ENCODE measurements at places on chromosomes 12 and 14. TPM values are rescaled to one million over a fixed set of nuclear protein-coding genes. Genes with fewer than 3 reads are reported as not detected.

DNA sequence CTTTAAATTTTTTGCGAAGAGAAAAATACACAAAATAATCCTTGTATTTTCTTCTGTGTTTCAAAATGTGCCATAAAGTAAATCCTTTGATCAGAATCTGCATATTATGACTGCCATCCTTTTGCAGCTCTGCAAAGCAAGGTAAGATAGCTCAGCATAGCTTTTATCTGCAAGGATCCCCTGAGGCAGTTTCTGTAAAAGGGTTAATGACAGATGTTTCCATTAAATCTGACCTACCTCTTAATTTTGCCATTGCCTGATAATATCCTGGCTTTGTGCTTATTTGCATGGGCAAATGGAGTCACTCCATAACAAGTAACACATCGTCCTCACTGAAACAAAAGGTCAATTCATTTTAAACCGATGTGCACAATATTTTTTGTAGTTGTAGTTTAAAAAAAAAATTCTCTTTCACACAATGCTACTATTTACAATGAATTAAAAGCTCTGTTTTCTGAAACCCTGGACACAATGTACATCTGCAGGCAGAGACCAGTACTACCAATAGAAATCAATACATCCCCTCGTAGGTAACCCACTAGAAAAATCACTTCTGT lies 108.5 kb upstream of the SOX5 start:
- no peak overlapping the region for H3K27ac ChIP-seq
- DNase-seq, result no peak
- H3K4me3 ChIP-seq, result no peak overlapping the region

- DNase-seq, result no peak
- H3K4me3 ChIP-seq, result no peak overlapping the region
- H3K27me3 ChIP-seq, result peaks cover 2% of the 10 kb centered on the region
- peaks cover 2% of the 10 kb centered on the region for H3K36me3 ChIP-seq
- H3K27ac ChIP-seq, result no peak overlapping the region
Observed at GRCh38 chr12:28159688-28160087, 30.6 kb upstream of the CCDC91 start.

GRCh38 chr12:65827827-65828231 lies 3.5 kb downstream of the HMGA2 start:
- DNase-seq, result no peak
- H3K4me3 ChIP-seq, result no peak overlapping the region
- H3K36me3 ChIP-seq, result no peaks in the 10 kb centered on the region

GRCh38 chr14:104891121-104891551 lies 26.1 kb downstream of the CEP170B start:
- no peak for DNase-seq
- no peaks in the 10 kb centered on the region for H3K4me1 ChIP-seq
- H3K27me3 ChIP-seq, result no peaks in the 10 kb centered on the region
- H3K4me3 ChIP-seq, result no peak overlapping the region
- H3K36me3 ChIP-seq, result no peaks in the 10 kb centered on the region
- no peak overlapping the region for H3K27ac ChIP-seq

DNA sequence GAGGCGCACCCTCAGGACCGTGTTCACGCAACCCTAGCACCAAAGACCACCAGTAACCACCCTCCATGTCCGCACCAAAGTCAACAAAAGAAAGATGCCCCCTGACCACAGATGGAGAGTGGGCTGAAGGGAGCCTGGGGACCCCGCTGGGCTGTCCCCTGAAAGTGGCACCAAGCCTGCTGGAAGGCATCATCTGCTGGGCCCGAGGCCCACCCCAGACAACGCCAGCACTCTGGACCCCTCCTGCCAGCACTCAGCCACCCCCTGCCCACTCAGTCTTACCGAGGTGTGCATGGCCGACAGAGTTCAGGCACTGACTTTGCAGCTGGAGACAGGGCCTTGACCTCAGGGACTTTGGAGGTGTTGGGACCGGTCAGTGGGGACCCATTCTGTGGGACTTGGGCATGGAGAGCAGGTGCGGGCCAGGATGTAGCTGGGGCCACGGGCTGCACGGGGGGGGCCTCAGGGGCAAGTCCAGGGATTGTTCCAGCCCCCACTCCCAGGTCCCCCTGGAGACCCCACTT lies 34.4 kb upstream of the TMEM179 start:
- H3K27me3 ChIP-seq, result peaks cover 14% of the 10 kb centered on the region
- H3K36me3 ChIP-seq, result no peaks in the 10 kb centered on the region
- no peak overlapping the region for H3K4me3 ChIP-seq
- H3K4me1 ChIP-seq, result no peaks in the 10 kb centered on the region
- H3K27ac ChIP-seq, result no peak overlapping the region

Gene FOXM1
- 80.0 TPM for total RNA-seq

Gene PRB2
- not detected for total RNA-seq

Data from activated CD4-positive, alpha-beta memory T cell treated with anti-CD3 and anti-CD28 coated beads for 36 hours (primary cell).